ENCODE measurements at places on chromosomes 12 and 14.

- DNase-seq, result no peak
Observed at GRCh38 chr12:79448816-79449215, 241.9 kb downstream of the PAWR start.

- peak; percentile 78 for DNase-seq
Observed at GRCh38 chr12:75684678-75685616, 173.5 kb upstream of the KRR1 start.

GRCh38 chr14:35535483-35536112, 1.6 kb downstream of the INSM2 start:
- peak; percentile 6 for DNase-seq

DNA sequence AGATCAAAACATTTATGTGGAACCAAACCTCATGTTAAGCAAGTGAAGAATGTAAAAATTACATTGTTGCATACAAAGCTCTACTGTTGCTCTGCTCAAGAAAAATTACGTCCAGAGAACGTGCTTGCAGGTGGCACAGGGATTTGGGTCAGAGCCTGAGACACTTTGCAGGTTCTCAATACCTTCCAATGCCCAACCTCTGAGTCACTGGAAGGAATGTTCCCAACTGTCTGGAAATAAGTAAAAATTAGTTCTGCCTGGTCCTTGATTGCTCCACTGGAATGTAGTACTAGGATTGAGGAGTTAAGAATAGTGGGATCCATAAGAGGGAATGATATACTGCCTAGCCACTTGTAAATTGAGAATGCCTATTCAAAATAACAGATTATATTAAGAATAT, 2.8 kb upstream of the IFNG start:
- DNase-seq, result no peak

GRCh38 chr12:80763874-80764273, 47.2 kb downstream of the MYF5 start:
- DNase-seq, result peak; percentile 60

DNA sequence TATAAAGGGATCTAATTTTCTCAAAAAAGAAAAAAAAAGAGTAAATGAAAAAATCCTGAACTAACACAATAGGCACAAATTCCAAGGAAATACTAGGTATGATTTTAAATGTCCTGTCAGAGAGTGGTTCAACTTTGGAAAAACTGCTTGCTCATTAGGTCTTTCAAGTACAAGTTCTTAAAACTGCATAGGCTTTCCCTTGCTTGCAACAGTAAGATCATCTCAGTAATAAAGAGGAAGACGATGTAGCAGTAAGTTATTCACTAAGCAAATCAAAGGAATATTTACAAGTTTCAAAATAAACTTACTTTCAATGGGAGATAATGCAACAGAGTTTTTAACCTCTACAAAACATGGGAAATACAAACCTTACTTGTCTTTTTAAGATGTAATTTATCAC, 21.6 kb downstream of the CORO1C start:
- no peak for DNase-seq

- DNase-seq, result no peak
Observed at GRCh38 chr12:92861381-92861780, 67.7 kb downstream of the EEA1 start.

DNA sequence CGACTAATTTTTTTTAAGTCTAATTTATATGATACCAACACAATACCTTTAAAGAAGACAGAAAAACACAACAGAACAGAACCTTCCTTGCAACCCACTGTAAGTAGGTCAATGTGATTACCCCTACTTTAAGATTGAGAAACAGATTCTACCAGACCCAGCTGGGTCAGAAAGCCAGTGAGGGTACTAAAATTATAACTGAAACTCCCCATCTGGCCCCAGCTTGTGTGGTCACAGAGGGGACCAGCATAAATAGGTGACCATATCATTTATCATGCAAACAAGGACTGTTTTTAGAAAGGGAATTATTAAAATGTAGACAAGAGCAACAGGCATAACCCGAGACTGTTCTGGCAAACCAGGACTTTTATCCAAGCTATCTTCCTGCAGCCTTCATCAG, 30.1 kb upstream of the FRMD6 start:
- DNase-seq, result no peak

GRCh38 chr14:36940476-36940875, 231.9 kb downstream of the SLC25A21 start:
- DNase-seq, result peak; percentile 22

DNA sequence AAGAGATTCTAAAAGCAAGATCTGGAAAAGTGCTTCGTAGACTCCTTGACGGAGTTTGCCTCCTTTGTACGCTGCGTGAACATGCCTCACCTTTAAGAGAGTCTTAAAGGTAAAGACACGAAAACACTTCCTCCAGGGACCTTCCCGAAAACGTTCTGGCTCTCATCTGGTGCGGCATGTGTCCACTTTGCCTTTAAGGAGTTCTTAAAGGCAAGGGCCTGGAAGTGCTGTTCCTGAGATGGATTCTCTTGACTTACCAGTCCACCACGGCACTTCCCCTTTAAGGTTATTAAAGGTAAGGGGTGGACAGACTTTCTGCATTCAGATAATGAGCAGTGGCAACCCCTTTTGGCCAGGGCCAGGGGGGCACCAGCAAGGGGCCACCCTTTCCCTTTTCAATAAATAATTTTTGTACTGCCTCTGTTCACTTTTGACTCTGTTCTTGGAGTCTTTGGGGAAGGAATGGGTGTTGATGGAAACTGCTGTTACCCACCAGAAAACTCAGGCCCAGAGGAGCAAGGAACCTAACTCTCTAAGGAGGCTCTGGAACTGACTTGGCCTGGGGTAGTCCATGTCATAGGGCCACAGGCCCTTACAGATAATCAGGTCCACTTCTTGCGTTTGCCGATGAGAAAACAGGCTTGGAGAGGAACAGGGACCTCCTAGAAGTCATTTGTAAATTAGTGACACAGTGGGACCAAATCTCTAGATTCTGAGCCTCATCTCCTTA, 4.4 kb downstream of the REM2 start:
- DNase-seq, result peak; percentile 69

DNA sequence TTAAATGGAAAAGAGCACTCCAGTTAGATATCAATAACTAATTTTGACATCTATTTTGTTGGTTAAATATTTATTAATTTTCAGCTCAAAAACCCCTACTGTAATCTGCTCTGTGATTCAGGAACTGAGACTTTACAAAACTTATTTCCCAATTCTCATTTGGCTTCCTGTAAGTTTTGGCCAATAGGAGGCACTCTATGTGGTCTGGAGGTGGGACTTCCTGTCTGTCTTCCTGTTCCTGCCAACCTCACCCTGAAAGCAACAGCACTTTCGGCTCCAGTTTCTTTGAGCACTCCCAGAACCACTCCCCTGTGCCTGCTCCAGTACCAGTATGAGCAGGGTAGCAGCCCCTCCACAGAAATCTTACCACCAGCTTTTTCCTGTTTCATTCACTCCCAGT, 1027.0 kb downstream of the VRK1 start:
- no peak for DNase-seq

- DNase-seq, result no peak
Observed at GRCh38 chr12:104385510-104385909, 71.2 kb upstream of the CHST11 start.
